ENCODE measurements at places on chromosomes 4 and X.

GRCh38 chrX:45154033-45154360 lies 46.7 kb downstream of the DIPK2B start:
- no peak for DNase-seq

GRCh38 chr4:98739751-98740150 lies 81.3 kb upstream of the TSPAN5 start:
- no peak for DNase-seq

DNA sequence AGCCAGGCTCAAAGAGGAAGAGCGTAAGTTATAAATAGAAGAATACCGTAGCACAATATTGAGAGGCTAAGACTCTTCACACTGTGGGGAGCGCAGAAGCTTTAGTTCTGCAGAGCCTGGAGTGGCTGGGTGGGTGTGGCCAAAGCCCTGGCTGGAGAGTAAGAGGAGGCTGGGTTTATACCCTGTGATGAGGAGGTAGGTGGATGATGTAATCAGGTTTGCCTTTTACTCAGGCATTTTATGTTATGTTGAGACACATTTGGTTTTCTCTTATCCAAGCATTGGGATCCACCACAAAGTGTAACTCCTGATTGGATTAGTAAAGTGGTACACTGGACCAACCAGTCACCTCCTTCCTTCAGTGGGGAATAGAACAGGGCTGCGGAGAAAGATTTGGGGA lies 13.9 kb downstream of the CDS1 start:
- DNase-seq, result no peak

GRCh38 chrX:11755724-11756123 lies 2.3 kb upstream of the MSL3 start:
- DNase-seq, result no peak

GRCh38 chrX:31251336-31251735 lies 179.5 kb upstream of the FTHL17 start:
- no peak for DNase-seq

GRCh38 chr4:168390041-168390440 lies 71.5 kb upstream of the DDX60 start:
- no peak for DNase-seq

- DNase-seq, result no peak
Observed at GRCh38 chr4:173699841-173700475, 169.9 kb upstream of the HAND2 start.

- DNase-seq, result no peak
Observed at GRCh38 chr4:120446051-120446567, 379.5 kb upstream of the MAD2L1 start.

DNA sequence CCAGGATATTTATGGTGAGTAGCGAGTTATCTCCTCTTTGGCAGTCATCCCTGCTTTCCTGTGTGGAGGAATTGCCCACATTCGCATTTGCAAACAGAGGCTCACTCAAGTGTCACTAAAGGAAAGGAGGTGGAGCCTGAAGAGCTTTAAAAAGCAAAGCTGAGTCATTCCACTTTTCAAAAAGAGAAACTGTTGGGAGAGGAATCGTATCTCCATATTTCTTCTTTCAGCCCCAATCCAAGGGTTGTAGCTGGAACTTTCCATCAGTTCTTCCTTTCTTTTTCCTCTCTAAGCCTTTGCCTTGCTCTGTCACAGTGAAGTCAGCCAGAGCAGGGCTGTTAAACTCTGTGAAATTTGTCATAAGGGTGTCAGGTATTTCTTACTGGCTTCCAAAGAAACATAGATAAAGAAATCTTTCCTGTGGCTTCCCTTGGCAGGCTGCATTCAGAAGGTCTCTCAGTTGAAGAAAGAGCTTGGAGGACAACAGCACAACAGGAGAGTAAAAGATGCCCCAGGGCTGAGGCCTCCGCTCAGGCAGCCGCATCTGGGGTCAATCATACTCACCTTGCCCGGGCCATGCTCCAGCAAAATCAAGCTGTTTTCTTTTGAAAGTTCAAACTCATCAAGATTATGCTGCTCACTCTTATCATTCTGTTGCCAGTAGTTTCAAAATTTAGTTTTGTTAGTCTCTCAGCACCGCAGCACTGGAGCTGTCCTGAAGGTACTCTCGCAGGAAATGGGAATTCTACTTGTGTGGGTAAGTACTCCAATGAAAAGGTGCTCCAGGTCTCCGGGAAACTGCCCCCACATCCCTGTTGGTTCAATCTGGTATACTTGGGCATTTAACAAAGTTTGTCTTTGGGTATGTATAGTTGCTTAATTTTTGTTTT lies at the start of gene EGF:
EGF (plus strand) TSS at position 178 of the 890 bp plus-strand sequence; CDS start at position 631, 453 bp downstream.
- peak; percentile 56 for DNase-seq

DNA sequence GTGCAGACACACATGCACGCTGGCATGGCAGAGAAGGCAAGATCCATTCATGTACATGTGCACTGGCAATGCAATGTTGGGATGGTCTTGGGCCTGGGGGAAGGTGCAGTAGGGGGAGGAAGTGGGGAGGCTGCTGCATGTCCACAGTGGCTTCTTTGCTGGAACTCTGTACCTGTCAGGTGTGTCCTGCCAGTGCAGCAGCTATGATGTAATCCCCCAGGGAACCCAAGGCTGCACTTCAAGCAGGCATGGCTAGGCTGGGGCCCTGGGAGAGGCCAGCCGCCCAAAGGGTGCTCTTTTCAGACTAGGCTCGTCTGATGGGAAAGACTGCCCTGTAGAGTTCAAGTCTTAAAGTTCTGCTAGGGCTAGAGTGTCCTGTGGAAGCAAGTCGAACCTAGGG lies 1304.0 kb downstream of the FAM133A start:
- DNase-seq, result no peak

GRCh38 chr4:55127521-55127920 lies 2.1 kb upstream of the KDR start:
- DNase-seq, result no peak

- no peak for DNase-seq
Observed at GRCh38 chr4:110164856-110165255, 33.6 kb downstream of the ELOVL6 start.

DNA sequence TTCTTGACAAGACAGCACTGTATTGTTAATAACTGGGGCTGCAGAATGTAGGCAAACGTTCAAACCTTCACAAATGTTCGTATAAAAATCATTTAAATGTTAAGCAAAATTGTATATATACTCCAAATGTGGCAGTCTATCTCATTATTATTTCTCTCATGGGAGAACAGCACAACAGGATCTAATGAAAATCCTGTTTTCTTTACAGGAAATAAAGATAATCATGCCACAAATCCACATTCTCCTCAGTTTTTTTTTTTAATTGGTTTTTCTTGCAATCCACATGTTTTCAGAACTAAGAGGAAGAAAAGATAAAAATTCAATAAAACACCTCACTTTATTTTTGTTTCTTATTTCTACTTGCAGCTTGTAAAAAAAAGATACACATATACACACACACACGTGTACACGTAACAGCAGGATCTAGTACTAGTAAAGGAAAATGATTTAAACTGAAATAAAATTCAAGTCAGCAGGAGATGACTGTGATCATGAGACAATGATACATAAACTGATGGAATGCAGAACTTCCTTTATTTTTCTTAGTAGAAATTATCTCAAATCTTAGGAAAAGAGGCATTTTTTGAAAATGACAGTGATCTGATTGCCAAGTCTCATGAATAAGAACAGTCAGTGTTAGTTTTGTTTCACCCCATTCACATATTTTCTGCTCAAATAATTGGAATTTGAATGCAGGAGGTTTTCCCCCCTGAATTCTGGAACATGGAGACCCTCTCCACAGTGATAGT lies 11.3 kb downstream of the APBB2 start:
- DNase-seq, result no peak

GRCh38 chr4:24885342-24885741 lies 27.5 kb downstream of the CCDC149 start:
- no peak for DNase-seq

DNA sequence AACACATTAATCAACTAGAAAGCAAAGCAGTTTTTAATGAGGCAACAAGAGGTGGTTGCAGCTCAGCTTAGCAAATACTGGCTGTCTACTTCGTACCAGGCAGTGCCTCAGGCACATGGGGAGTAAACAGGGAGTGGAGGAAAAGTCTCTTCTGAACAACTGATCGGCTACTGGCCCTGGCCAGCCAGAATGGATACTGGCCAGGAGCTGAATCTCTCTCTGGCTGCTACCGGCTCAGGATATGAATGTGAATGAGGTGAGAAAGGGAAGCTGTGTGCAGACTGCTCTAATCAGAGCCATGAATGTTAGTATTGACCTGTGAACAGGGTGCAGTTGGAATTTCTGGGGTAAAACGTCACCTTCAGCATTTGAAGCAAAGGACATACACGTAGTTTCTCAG lies 77.3 kb downstream of the STK32B start:
- DNase-seq, result no peak

DNA sequence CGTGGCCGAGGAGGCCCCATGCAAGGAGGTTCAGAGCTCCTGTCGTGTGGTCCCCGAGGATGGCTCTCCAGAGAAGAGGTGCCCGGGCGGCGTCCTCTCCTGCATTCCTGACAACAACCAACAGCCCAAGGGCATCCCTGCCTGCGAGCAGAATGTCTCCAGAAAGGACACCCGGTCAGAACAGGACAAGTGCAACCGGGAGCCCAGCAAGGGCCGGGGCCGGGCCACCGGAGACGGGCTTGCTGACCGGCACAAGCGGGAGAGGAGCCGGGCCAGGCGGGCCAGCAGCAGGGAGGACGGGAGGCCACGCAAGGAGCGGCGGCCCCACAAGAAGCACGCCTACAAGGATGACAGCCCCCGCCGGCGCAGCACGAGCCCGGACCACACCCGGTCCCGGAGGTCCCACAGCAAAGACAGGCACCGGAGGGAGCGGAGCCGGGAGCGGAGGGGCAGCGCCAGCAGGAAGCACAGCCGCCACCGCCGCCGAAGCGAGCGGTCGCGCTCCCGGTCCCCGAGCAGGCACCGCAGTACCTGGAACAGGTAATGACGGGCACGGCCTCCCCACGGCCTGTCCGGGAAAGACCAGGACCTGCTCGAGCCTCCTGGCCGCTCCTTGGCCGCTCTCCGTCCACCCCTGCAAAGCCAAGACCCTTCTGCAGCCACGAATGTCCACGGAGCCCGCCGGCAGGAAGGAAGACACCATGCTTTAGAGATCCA lies 9.8 kb downstream of the AKAP17A start:
- DNase-seq, result no peak

DNA sequence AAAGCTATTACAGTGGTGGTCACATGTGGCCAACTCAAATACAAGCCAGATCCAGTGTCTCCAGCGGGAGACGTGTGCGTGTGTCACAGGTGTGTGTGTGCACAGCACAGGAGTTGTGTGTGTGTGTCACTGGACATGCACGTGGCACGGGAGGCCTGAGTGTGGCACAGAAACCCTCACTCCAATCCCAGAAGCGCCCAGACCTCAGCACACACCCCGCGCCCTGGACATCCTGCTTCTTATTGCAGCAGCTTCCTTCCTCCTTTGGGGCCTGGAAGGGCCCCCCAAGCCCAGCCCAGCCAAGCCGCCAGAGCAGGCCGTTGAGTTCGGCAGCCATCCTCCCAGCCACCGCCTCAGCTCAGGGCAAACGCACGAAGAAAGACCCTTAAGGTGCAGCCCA lies 37.9 kb downstream of the ACOX3 start:
- no peak for DNase-seq

DNA sequence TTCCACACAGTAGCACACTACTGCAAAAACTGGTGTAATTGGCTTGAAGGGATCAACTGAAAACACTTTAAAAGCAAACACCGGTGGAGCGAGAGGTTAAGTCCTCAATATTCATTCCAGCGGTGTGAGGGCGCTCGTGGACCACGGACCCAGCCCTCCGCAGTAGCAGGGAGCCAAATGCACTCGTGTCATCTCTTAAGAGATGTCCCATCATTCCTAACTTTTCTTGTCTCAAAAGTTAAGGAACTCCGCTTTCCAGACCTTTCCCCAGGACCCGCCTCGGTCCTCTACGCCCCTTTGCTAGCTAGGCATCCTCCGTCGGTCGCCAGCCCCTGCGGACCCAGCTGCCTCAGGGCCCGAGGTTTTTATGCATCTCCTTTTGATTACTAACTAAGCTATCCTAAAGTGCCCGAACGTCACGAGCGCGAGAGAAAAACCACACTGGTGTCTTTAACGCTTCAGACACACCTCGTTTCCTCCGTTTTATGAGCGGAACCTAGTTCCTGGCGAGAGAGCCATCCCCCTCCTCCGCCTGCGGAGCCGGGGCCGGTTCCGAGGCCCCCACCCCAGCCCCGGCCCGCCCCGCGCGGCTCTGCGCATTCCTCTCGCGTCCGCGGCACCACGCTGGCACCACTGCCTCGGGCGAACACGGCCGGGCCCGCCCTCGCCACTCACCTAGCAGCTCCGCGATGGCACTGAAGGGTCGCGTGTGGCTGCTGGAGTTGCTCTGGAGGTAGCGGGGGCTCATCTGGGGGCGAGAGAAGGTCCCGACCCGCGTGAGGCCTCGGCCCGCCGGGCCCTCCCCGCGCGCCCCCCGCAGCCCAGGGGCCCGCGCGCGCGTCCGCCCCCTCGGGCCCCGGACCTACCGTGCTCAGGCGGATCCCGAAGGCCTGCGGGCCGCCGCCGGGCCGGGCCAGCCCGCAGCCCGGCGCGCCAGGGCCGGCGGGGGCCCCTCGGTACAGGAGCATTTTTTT lies 723 bp downstream of the MORC4 start:
- no peak for DNase-seq

DNA sequence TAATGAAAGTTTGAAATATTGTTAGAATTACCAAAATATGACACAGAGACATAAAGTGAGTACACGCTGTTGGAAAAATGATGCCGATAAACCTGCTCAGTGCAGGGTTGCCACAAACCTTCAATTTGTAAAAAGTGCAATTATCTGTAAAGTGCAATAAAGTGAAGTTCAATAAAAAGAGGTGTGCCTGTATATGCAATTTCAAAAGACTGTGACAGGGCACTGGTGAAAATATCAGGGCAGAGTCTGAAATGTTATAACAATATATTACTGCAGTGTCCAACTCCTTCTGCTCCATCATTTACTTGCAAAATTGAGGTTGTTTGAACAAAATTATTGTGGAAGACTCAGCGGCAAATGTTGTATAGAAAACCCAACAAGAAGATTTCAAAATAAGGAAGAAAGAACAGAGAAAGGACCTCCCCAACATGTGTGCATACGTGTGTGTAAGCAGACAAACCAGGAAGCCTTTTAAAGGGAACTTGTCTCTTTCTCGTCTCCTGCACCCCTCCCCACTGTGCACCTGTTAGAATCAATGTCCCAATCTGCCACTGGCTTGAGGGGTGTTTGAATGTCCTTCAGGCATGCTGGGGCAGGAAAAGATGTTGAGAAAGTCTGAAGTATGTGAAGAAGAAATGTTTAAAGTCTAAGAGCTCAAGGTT lies 96.2 kb downstream of the MAOB start:
- no peak for DNase-seq

DNA sequence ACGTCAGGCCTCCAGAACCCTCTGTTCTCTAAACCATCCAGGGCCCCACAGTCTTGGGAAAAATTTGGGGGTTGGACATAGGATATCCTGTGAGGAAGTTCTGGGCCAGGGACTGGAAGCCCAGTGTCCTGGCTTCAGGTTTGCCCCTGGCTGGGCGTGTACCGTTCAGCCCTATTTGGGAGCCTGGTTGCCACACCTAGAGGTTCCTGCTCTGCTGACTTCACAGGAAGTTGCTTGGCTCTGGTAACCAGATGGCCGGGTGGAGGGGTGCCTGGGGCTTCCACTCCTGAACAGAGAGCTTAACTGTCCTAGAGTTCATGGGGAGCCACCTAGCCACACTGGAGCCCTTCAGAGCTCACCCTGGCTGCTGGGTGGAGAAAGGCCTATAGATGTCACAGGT lies 1.1 kb downstream of the TAFAZZIN start:
- no peak for DNase-seq
